ENCODE measurements at places on chromosomes 16 and 17. TPM values are rescaled to one million over a fixed set of nuclear protein-coding genes. Genes with fewer than 3 reads are reported as not detected.

DNA sequence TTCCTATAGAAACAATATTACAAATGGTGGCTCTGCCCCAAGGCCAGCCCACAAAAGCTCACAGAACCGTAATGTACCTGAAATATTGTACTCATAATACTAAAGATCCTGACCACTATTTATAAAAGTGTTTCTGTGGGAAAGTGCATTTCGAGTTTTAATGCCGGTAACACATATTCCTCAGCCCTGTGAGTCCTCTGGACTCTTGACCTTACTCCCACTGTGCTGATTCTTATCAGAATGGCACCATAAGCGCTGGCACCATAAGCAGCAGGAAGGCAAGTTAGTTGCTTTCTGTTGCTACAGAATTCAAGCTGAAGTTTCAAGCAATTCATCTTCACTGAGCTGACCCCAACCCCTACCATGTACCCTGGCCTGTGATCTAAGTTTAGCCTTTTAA, 36.4 kb upstream of the MED13 start:
- DNase-seq, result no peak

- DNase-seq, result no peak
Measured at GRCh38 chr17:78266231-78266631, 34.8 kb downstream of the TMEM235 start.

- no peak for DNase-seq
Measured at GRCh38 chr17:33944412-33944811, 310.7 kb upstream of the CCL2 start.

DNA sequence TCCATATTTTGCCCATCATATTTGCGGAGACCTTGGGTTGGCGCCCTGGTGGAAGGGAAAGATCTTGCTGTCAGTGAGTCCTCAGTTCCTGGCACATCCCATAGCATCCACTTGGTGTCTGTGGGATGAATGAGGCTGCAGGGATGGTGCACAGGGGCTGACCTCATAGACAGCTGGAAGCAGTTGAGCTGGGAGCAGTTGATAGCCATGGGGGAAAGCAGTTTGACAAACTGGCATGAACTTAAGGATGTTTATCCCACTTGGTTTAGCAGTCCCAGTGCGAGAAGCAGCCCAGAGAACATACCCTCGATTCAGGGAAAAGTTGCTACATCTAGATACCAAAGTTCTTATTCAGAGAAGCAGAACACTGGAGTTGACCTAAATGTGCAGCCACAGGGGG, 80.7 kb downstream of the SNX29 start:
- no peak for DNase-seq

DNA sequence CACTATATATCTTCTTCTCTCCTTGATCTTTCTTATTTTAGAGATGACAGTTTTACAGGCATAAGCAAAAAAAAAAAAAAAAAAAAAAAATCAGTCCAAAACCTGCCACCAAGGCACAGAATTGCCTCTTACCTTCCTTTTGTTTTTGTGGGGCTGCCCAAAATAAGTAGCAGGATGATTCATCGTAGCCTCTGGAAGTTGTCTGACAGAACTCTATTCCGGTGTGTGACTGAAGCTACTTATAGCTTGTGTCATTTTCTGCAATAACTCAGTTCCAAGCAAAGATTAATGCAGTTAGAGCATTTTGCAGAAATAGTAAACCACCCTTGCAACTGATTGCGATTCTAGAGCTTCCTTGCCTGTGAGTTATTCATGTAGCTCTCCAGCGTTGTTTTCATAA, 186.8 kb downstream of the KIF2B start:
- no peak for DNase-seq

DNA sequence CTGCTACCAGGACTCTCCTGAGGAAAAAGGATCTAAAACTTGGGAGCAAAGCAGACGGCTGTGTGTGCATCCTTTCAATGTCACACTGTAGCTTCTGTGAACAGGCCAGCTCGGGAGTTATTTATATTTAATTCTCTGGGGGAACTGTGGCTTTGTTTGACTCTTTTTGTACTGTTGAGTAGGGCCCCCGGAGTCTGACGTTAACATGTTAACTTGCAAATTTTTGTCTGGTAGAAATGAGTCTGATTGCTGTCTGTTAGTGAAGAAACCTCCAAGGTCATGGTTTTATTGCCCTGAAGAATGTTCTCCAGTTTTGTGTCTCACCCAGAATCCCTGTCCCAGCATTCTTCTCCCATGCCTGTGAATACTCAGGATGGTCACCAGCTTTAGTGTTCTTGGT, 14.2 kb upstream of the KCNG4 start:
- DNase-seq, result no peak

ZG16 gene
- not detected for total RNA-seq

EFCAB13 gene
- total RNA-seq, result not detected

WWP2 gene
- total RNA-seq, result 23.2 TPM

DNA sequence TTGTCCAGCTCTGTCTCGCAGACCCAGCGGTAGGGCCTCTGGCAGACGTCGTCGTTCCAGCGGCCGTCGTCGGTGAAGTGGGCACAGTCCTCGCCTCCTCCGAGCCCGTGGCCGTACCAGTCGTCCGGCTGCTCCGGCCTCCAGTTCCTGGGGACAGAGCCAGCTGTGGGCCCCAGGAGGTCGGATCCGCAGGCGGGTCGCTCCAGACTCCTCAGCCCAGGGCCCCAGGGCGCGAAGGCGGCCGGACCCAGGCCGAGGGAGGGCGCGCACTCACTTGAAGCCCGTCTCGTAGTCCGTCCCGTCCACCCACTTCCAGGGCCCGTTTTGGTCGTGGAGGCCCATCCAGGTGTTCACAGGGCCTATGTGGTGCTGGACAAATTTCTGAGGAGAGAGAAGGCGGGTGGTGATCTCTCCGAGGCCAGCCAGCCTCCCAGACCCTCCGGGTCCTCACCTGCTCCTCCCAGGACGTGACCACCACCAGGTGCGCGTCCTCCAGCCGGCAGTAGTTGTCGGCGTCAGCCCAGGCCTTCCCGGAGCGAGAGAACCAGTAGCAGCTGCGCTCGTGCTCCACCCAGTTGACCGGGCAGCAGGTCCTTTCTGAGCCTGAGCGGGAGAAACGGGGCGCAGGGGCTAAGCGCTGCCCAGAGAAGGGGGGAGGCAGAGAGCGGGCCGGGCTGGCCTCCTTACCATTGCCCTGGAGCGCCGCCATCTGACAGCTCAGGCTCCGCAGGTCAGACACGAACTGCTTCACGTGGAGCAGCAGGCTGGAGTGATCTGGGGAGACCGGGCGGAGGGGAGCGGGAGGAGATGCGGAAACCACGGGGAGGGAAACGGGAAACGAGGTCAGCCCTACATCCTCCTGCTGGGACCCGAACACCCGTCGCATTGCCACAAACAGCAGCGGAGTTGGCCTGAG, 5.2 kb downstream of the ASGR1 start:
- DNase-seq, result no peak

TRIM16 gene
- 163 TPM for total RNA-seq

UTS2R gene
- not detected for total RNA-seq

ATP2A3 gene
- total RNA-seq, result 1.3 TPM

CCT6B gene
- 4.5 TPM for total RNA-seq

- DNase-seq, result peak; percentile 31
Measured at GRCh38 chr17:80596760-80597608, 52.3 kb downstream of the RPTOR start.

DNA sequence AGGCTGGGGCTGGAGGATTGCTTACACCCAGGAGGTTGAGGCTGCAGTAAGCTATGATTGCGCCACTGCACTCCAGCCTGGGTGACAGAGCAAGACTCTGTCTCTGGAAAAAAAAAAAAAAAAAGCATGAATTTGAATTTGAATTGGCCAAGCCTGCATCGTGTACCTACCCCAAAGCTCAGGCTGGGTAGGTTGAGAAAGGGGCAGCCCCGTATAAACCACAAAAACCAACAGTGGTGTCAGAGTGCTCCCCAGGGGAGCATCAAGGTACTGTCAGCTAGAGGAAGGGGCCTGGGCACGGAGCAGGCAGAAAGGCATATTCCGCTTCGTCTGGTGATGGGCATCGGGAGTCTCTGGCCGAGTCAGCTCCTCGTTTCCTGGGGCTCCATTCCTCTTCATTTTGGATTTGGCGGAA, 40.9 kb downstream of the RAP1GAP2 start:
- DNase-seq, result no peak

DNA sequence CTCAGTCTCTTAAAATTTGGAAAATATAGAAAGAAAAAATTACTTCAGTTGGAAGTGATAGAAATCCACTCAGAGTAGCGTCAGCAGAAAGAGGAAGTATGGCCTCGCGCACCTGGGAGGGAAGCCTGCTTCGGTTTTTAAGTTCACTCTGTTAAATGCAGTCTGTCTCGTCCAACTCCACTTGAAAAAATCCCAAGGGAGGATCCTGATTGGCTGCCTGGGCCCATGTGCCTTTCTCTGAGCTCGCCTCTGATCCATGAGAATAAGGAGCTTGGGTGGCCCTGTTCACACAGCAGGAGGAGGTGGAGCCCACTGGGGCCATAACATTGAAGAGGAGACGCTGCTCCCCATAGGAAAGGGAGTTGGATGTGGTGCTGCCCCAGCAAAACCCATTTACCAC, 40.7 kb downstream of the DNAJA2 start:
- no peak for DNase-seq

DNA sequence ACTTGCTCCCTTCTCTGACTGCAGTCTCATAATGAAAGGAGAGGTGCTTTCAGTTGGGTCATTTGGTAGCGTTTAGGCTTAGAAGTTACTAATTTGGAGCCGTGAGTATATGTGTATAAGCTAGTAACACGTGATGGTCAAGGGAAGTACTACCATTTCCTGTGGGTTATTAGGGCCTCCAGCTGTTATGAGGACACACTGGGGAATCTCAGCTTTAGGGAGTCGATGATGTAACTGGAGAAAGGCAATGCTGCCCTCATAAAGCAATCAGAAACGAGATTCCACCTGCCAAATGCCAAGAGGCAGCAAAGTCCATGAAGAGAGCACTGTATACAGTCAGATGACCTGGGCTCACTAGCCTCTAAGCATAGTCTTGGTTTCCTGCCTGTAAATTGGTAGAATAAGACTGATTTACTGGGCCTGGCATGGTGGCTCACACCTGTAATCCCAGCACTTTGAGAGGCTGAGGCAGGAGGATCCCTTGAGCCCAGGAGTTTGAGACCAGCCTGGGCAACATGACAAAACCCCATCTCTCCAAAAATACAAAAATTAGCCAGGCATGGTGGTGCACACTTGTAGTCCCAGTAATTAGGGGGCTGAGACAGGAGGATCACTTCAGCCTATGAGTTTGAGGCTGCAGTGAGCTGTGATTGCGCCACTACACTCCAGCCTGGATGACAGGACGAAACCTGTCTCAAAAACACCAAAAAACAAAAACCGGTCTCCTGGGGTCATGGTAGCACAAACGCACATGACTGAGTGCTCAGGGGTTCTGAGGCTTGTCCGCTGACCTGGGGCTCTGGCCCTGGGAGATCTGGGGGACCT, 53.0 kb downstream of the SF3B3 start:
- DNase-seq, result peak; percentile 95
